Posterior vena cava (tissue), 2 donors: ENCODE measurements at places on chromosomes 2 and 18.

- DNase-seq, result no peak
Observed at GRCh38 chr18:55114876-55115275, 155.6 kb upstream of the CCDC68 start.

DNA sequence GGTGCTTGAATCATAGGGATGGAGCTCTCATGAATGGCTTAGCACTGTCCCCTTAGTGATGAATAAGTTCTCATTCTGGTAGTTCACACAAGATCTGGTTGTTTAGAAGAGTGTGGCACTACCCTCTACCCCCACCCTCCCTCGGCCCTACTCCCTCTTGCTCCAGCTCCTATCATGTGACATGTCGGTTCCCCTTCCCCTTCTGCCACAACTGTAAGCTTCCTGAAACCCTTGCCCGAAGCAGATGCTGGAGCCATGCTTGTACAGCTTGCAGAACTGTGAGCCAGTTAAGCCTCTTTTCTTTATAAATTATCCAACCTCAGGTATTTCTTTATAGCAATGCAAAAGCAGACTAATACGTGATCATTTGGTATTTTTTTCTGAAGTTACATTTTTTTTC, 1012.6 kb downstream of the BCL11A start:
- DNase-seq, result no peak

DNA sequence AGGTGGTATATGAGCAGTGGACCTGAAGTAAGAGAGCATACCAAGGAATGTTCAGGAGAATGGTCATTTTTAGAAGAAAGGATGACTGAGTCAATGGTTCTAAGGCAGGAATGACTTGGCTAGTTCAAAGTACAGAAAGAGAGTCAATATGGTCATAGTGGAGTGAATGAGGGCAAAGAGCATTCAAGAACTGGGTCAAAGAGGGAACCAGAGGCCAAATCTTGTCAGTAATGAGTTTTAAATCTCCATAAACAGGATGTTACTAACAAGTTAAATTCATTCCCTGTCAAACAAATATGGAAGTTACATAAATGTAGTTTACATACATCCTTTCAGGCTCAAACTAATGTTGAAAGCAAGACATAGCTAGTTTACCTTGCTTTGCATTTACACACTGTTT, 16.1 kb downstream of the CALCRL start:
- DNase-seq, result no peak

DNA sequence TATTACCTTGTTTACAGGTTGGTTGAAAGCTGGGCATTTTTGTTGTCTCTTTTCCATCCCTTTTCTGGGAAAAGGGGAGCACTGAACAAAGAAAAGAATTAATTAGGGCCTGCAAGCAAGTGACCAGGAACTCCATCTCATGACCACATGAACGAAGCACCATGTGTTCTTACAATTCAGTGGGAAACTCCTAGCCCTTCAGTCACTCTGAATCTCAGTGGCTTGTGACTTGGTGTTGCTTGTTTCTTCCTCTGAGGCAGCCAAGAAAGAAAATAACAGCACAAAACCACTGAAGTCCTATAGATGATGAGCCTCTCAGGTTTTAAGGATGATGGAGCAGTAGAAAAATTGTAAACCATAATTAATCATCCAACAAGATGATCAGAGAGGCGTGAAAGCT, 129.1 kb upstream of the CAB39 start:
- no peak for DNase-seq

DNA sequence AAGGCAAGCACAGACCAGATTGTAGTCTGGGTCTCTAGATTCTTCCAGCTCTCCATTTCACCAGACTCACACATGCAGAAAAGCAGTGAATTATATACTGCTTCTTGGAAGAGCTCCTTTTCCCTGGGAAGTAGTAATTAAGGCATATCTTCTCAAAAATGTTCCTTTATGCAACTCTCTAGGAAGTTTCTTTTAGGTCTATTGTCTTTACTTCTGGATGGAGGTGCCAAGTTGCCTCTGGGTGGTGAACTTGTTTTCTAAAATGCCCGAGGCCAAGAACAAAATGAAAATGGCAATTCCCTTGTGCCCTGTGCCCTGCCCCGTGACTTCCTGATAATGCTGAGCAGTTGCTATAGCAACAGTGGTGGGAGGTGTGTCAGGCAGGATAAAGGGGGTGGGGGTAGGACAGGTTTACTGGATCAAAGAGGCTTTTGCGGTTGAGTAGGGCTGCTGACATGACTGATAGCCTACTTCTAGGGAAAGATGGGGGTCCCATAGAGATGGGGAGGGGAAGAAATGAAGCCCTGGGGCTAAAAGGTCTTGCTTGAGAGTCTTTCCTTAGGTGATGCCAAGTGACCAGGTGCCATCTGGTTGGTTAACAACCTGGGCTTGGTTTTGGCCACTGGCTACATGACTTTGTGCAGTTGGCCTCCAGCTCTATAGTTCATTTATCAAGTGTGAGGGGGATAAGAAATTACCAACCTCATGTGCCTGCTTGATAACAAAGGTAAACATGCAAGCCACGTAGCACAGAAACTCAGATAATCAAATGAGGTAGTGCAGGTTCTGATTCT, 11.8 kb downstream of the IGFBP2 start:
- peak; percentile 6 for DNase-seq

- no peak for DNase-seq
Observed at GRCh38 chr2:128940378-128940777, 621.7 kb upstream of the HS6ST1 start.

GRCh38 chr2:75416420-75417342, 144.1 kb downstream of the EVA1A start:
- no peak for DNase-seq

DNA sequence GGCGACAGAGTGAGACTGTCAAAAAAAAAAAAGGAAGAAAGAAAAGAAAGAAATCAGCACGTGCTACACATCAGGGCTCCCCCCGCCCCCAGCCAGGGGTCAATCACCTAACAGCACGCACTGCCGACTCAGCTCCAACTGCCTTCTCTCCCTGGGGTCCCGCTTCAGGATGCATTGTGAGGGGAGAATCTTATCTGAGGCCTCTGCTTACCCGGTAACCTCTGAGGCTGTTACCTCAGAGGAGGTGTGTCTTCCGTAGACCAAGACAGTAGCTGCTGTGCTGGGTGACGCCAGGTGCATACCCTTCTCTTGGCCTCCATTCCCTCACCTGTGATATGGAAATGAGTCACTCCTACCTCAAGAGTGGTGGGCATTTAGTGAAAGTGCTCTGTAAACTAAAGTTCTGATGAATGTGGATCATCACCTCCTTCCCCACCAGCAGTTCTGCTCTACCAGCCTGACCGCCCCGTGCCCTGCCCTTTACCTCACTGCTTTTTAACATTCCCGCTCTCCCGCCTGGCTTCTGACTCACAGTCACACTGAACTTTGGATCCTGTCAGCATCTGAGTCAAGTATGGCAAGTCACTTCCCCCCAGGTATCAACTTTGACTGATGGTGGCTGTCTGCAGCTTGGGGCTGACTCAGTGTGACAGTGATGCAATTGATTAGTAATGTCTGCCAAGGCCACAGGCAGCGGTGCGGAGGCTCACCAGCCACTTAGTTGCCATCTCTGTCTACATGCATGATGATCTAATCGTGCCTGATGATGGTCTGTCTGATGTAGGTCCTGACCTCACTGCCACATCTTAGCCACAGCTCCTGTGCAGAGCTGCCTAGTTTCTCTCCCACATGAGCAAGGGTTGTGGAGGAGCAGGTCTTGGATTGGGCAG, 20.1 kb downstream of the ARID5A start:
- DNase-seq, result no peak

- DNase-seq, result no peak
Observed at GRCh38 chr2:153487448-153487847, 8.9 kb upstream of the RPRM start.

DNA sequence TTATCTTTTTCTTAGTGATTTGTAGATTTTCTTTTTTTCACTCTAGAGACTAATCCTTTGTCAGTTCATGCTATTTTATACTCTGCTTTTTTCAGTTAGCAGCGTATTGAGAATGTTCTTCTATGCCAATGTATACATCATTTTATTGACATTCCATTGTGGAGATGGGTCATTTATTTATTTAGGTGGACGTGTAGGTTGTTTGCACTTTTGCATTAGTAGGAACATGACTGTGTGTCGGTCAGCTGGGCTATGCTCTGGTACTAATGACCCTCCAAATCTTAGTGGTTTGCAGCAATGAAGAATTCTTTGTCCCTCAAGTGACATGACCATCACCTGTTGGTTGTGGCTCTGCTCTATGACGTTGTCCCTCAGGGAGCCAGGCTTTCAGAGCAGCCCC, 33.6 kb downstream of the HPCAL1 start:
- no peak for DNase-seq

DNA sequence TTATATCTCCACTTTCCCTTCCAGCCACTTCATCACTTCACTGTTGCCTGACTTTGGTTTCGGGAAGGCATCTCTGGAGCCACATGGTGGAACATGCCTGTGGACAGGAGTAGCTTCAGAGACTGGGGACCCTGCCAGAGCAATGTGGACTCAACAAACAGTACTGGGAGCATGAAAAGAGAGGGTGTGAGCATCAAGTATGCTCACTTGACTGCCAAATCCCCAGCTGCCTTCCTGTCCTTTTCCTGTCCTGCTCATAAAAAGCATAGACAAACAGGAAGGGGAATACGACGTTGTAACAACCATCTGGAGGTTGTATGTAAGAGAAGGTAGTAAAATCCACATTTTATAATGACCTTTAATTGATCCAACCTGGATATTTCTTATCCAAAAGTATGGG, 61.3 kb upstream of the CSRNP3 start:
- no peak for DNase-seq

- peak; percentile 72 for DNase-seq
Observed at GRCh38 chr2:241801611-241802420, 7.2 kb upstream of the NEU4 start.

- DNase-seq, result peak; percentile 66
Observed at GRCh38 chr2:42840760-42841159, 48.4 kb upstream of the HAAO start.

- no peak for DNase-seq
Observed at GRCh38 chr2:189175869-189176433, 3.6 kb downstream of the COL5A2 start.

DNA sequence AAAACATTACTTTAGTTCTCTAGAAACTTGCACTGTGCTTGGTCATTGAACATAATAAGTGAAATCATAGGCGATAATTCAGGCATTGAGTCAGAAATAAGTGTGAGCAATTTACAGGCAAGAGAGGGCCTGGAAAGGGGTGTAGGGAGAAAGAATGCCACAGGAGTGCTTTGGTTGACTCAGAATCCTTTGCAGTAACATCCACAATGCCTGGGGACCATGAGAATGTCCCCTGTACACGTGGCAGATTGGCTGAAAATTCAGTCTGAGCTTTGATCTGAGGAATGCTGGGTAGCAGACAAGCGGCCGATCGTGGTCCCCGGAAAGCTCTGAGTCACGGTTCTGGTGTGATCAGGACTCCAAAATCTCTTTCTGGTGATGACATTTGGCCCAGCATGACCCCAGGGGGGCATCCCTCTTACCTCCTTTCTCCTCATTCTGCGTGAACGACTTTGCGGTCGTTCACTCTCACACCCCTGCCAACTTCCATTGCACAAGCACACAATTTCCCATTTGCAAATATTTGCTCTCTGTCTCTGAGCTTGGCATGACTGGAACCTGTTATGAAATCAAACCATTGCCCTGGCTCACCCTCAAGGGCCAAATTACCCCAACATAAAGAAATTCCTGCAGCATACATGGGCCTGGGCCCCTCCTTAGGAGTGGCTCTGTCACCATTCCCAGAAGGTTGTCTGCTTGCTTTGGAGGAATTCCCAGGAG, 305.0 kb upstream of the EPAS1 start:
- peak; percentile 93 for DNase-seq

- no peak for DNase-seq
Observed at GRCh38 chr2:188319838-188320237, 28.2 kb downstream of the GULP1 start.

GRCh38 chr2:38092196-38092902, 16.4 kb upstream of the CYP1B1 start:
- peak; percentile 87 for DNase-seq

- DNase-seq, result no peak
Observed at GRCh38 chr18:49585781-49586663, 24.2 kb downstream of the LIPG start.

DNA sequence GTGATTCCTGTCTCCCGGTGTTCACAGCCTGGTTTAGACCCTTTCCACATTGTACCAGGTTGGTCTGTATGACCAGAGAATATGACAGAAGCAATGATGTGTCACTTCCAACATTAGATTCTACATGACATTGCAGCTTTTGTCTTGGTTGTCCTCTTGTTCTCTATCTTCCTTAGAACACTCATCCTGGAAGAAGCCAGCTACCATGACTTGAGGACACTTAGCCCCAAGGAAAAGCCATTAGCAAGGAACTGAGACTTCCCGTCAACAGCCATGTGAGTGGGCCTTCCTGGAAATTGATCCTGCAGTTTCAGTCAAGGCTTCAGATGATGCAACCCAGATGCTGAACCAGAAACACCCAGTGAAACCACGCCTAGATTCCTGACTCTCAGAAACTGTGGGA, 143.3 kb downstream of the MREG start:
- DNase-seq, result no peak

GRCh38 chr18:63505566-63506335, 29.0 kb downstream of the SERPINB5 start:
- no peak for DNase-seq

GRCh38 chr2:18194161-18194560, 315.7 kb downstream of the KCNS3 start:
- no peak for DNase-seq

- no peak for DNase-seq
Observed at GRCh38 chr18:73556904-73557303, 590.7 kb downstream of the FBXO15 start.

- DNase-seq, result no peak
Observed at GRCh38 chr18:58544179-58544578, 84.7 kb downstream of the ALPK2 start.

- DNase-seq, result no peak
Observed at GRCh38 chr18:13403786-13404549, 185.4 kb downstream of the LDLRAD4 start.

DNA sequence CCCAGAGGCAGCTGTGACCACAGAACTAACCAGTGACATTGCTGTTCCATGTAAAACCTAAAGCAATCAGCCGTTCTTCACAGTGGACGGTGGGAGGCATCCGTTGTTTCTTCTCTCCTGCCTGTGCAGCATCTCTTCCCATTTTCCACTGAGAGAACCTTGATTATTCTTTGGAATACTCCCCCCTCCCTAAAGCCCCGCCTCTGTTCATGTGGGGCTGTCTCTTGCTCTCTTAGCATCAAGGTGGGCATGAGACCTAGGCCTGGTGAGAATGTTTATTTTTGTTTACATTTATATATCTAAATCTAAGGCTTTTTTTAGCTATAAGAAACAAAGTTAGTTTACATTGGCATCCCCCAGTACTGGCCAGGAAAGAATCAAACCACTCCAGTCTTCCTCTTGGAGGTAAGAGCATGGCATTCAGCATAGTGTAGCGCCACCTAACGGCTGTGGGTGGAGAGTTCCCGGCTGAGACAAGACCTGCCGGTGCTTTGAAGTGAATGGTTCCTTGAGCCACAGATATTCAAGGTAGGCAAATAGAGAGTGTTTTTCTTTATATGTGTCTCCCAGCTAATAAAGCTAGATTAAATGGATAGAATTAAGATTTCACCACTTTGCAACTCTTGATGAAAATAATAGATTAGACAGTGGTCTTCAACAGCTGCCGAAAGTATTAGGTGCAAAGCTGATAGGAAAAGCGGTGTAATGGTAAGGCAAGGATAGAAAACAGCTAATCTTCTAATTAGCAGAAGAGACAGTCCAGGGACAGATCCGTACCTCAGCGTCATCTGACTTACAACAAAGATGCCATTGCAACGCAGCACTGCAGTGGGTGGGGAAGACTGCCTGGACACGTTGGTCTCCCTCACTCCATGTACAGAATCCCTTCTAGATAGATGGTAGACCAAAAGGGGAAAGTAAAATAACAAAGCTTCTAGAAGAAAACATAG, 219.6 kb upstream of the RAB12 start:
- peak; percentile 89 for DNase-seq

GRCh38 chr2:115162494-115163293, 720.3 kb downstream of the DPP10 start:
- no peak for DNase-seq
